ENCODE measurements at places on chromosomes 11 and 22. TPM values are rescaled to one million over a fixed set of nuclear protein-coding genes. Genes with fewer than 3 reads are reported as not detected.

Gene ACTN3
- total RNA-seq = 0.75 TPM

DNA sequence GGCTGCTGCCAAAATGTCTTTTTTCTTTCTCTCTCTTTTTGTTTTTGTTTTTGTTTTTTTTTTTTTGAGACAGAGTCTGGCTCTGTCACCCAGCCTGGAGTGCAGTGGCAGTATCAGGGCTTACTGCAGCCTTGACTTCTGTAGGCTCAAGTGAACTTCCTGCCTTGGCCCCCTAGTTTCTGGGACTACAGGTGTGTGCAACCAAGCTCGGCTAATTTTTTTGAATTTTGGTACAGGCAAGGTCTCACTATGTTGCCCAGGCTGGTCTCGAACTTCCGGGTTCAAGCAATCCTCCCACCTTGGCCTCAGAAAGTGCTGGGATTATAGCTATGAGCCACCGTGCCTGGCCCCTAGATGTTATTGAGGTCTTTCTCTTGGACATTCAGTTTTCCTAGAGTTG, 2.2 kb upstream of the DDX10 start:
- no peak for DNase-seq

Gene HSCB
- 20.8 TPM for total RNA-seq

Gene OR52H1
- not detected for total RNA-seq

Gene DHCR7
- 87.5 TPM for total RNA-seq

Gene KRTAP5-10
- total RNA-seq = not detected

Data from myocyte (in vitro differentiated cells).